ENCODE measurements at places on chromosomes 11 and 22.

DNA sequence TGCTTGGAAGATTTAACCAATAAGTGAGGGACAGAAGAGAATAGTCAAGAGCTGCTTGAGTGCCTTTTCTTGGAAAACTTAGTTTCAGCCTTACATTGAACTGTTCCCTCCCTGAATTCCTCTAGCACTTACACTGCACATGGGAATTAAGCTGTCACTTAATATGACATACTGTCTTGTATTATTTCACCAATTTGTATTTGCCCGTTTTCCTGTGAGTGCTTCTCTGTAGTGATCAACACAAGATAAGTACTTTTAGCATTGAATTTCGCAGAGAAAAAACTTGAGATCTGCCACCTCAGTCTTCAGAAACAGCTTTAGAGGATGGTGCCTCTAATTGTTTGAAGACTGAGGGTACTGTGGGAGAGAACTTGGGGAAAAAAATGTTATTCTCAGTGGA is 3.7 kb downstream of the SPCS2 start:
- DNase-seq: no peak

- no peak for DNase-seq
Observed at GRCh38 chr22:48718818-48719500, 1108.7 kb downstream of the BRD1 start.

GRCh38 chr11:28763876-28764275 is 655.7 kb downstream of the METTL15 start:
- no peak for DNase-seq

DNA sequence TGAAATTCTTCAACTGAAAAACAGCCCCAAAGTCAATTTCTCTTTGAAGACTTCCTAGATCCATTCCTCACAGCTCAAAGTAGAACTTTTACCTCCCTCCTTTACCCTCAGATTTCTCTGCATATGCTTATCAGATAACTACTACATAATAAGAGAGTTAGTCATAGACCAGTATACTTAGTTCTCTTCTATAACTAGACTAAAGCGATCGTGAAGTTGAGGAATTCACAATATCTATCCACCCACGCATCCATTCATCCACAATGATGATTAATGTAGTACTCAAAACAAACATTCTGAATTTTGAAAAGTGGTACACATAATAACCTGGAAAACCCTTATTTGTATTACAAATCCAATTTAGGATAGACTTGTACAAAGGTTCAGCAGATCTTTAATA is 800.9 kb upstream of the TENM4 start:
- DNase-seq: no peak

GRCh38 chr11:126841999-126842398 is 158.6 kb downstream of the KIRREL3 start:
- no peak for DNase-seq
